Stimulated activated CD4-positive, alpha-beta T cell treated with anti-CD3 and anti-CD28 coated beads, Interleukin-4, amount 100 ng/mL, for 4 hours (primary cell): ENCODE measurements at places on chromosomes 4 and X.

DNA sequence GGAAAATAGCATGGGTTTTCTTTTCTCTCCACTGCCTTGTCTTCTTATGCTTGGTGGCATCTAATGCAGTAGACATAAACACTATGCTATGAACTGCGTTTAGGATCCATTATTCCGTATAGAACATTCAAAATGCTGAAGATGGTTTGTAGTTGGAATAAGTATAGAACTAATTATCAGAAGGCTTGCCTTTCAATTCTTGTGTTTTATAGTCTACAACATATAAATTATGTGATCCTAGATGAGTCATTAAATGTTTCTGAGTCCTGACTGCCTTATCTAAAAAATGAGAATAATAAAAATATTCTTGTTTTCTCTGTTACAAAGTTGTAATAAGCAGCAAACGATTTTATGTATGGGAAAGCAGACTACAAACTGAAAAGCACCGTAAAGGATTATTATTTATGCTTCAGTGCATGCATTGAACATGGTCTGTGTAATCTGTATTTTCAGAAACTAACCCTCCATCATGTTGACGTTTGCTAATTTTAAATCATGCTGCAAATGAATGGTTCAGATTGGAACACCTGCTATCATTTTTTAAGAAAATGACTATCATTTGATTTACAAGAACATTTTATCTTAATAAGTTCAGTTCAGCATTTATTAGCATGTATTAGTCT lies 335.9 kb upstream of the AADAT start:
- no peak for DNase-seq

GRCh38 chr4:34678431-34678830 lies 1565.9 kb downstream of the ARAP2 start:
- no peak for DNase-seq

- no peak for DNase-seq
Measured at GRCh38 chrX:104935581-104935980, 284.9 kb downstream of the TEX13A start.

DNA sequence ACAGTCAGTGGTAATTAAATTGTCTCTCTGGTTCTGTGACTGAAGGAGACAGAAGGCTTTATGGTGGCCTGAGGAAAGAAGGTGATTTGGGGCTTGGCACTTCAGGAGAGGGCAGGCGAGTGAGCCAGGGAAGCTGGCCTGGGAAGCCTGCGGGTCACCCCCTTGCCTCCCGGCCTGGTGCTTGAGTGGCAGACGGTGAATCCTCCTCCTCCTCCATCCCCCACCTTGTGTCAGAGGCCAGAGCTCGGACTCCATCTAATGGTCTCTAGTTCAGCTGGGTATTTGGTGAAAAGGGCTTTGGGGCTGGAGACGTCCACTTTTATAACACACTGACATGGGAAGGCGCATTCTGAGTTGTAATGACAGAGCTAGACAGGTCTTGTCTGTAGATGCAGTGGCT lies 8.7 kb downstream of the TMEM187 start:
- DNase-seq: no peak

- DNase-seq: peak; percentile 3
Measured at GRCh38 chr4:155759372-155760252, 791 bp downstream of the GUCY1B1 start.

- no peak for DNase-seq
Measured at GRCh38 chrX:154779261-154779660, 16.6 kb downstream of the DKC1 start.

GRCh38 chr4:188971125-188971524 lies 831.9 kb downstream of the TRIML1 start:
- no peak for DNase-seq

DNA sequence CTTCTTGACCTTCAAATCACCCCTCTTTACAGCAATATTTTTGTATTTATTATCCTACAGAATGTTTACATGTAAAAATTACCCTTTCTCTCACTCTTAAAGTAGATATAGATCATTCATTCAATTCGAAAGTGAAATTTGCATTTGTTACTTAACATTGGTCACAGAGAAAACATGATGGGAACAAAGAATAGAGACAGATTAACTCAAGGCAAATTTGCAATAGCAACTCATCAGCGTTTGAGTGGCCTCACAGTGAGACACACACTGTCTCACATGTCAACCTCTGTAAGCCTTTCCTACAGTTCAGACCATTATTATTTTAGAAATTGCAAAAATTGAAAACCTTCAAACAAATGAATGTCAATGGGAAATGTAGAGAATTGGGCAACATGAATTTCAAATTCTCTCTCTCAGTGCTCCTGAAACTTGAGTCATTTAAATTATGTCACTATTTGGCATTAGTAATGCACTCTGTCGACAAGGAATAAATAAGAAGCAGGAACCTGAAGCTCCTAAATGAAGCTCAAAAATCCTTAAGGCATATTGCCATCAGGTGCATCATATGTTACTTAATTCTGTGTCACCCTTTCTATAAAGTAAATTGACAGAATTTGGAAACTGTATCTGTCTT lies 148.3 kb upstream of the ANXA10 start:
- no peak for DNase-seq

- no peak for DNase-seq
Measured at GRCh38 chr4:141009931-141010330, 123.3 kb downstream of the RNF150 start.

- no peak for DNase-seq
Measured at GRCh38 chr4:125316791-125317524, 2.2 kb downstream of the FAT4 start.

DNA sequence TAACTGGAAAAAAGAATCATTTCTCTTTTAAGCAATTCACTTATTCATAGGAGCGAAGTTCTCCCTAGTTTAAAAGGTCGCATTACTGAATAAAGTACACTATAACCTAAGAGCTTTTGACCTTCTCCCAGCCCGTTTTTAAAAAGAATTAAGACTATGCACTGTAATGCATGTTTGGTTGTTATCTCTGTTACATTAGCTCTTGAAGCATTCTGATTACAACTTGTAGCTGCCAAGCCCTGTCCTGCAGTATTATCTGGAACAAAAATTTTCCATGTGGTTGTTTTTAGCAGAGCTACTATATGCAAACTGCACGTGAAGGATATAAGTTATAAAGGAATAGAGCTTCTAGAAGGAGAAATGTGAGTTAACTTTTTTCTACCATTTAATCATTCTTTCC lies 8.1 kb downstream of the GAB1 start:
- no peak for DNase-seq

GRCh38 chr4:140363558-140363957 lies 9.9 kb upstream of the SCOC start:
- DNase-seq: no peak

- DNase-seq: no peak
Measured at GRCh38 chr4:115149106-115149505, 35.7 kb upstream of the NDST4 start.

DNA sequence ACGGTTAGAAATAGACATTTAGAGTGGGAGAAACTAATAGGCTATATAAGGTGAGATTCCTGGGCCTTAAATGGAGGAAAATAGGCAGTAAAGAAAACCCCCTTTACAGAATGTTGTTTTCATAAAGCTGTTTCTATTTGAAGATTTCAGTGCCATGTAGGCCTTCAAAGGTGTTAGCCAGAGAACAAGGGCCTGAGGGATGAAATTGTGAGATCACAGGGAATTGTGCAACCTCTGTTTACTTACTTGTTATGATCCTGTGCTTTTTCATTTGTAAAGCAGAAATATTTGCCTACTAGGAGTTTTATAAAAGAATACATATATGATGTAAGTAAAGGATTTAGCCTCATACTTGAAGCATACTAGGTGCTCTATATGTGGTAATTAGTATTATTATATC lies 272.9 kb upstream of the ARX start:
- no peak for DNase-seq

DNA sequence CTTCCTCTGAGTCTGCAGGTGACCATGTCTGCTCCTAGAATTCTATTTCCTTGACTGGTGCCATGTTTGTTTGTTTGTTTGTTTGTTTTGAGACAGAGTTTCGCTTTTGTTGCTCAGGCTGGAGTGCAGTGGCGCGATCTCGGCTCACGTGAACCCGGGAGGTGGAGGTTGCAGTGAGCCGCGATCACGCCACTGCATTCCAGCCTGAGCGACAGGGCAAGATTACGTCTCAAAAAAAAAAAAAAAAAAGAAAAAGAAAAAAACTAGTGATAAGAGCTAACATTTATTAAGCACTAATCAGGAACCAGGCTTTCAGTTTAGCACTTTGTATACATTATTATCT lies 7.2 kb downstream of the SAT1 start:
- no peak for DNase-seq

DNA sequence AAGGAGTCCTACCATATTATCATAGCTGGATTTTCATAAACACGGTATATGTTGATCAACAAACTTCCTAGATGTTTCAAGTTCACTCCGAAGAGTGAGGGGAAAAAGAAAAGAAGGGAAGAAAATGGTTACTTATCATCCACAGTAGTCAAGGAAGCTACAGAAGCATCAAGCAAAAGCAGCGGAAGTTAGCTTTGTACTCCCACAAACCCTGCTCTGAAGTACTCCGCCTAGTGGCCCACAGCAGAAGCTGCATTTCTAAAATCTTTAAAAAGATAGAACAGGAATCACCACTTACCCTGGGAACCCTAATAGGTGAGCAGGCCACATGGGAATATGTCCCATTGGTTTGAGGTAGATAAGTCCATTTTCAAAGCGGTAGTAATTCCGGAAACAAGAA lies 28.5 kb upstream of the FRG1 start:
- no peak for DNase-seq

DNA sequence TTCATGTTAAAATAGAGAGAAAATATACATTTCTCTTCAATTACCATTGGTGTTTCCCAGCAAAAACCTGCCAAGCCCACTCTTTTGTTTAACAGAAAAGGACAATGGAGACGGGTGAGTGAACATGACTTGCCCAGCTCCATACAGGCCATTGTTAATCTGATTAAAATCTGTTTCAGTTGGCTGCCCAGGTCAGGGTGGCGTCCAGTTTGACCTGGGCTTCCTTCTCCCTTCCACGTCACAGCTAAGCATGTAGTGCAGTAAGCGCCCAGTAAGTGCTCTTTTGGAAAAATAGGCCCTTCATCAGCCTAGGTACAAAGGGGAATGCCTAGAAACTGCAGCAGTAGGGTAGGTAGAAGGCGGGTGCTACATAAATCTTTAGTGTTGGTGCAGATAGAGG lies 1.5 kb upstream of the PORCN start:
- DNase-seq: no peak

- DNase-seq: no peak
Measured at GRCh38 chrX:38879631-38880220, 78.5 kb downstream of the MID1IP1 start.

GRCh38 chr4:16048619-16049419 lies 35.0 kb downstream of the PROM1 start:
- DNase-seq: no peak

- no peak for DNase-seq
Measured at GRCh38 chrX:135009057-135009610, 13.2 kb downstream of the RTL8B start.
